Tibial artery (tissue), 4 donors: ENCODE measurements at places on chromosomes 7 and 10.

DNA sequence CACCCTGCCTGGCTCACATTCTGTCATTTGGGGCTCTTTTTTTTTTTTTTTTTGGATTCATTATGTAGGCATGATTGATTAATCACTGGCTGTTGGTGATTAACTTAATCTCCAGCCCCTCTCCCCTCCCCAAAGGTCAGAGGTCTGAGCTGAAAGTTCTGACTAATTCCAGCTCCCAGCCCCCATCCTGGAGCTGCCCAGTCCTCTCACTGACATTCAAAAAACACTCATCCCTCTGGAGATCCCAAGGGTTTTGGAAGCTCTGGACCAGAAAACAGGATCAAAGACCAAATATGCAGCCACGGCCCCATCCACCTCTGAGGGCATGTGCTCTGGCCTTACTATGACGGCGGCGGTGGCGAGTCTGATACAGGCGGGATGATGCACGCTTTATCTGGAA, 53.8 kb downstream of the RBM17 start:
- H3K27ac ChIP-seq: no peak overlapping the region
- peaks cover 3% of the 10 kb centered on the region for H3K27me3 ChIP-seq
- no peak overlapping the region for H3K4me3 ChIP-seq
- DNase-seq: no peak
- H3K4me1 ChIP-seq: no peaks in the 10 kb centered on the region
- H3K36me3 ChIP-seq: no peaks in the 10 kb centered on the region

GRCh38 chr7:27295236-27295635, 52.6 kb downstream of the EVX1 start:
- no peaks in the 10 kb centered on the region for H3K27me3 ChIP-seq
- H3K4me3 ChIP-seq: no peak overlapping the region
- no peak overlapping the region for H3K27ac ChIP-seq
- no peaks in the 10 kb centered on the region for H3K4me1 ChIP-seq

GRCh38 chr7:85638394-85638793, 451.5 kb upstream of the SEMA3D start:
- no peaks in the 10 kb centered on the region for H3K4me1 ChIP-seq
- no peak overlapping the region for H3K4me3 ChIP-seq
- no peaks in the 10 kb centered on the region for H3K36me3 ChIP-seq
- H3K27me3 ChIP-seq: no peaks in the 10 kb centered on the region
- no peak for DNase-seq

DNA sequence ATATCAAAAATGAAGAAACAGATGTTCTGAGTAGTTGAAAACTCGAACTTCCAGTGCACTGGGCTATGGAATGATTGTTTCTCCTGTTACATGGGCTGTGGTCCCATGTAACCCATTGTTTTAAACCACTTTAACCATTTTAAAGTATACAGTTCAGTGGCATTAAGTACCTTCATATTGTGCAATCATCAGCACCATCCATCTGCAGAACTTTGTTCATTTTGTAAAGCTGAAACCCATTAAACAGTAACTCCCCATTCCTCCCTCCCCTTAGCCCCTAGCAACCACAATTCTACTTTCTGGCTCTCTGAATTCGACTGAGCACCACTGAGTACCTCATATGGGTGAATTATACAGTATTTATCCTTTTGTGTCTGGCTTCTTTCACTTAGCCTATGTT, 217.4 kb downstream of the LRMDA start:
- H3K27ac ChIP-seq: no peak overlapping the region
- no peak overlapping the region for H3K4me3 ChIP-seq
- DNase-seq: no peak
- no peaks in the 10 kb centered on the region for H3K27me3 ChIP-seq

- no peak for DNase-seq
- no peak overlapping the region for H3K27ac ChIP-seq
- peaks cover 26% of the 10 kb centered on the region for H3K27me3 ChIP-seq
- H3K36me3 ChIP-seq: no peaks in the 10 kb centered on the region
- H3K4me3 ChIP-seq: no peak overlapping the region
These were observed 18.6 kb upstream of the ZNF32 start for GRCh38 chr10:43667317-43667731.

DNA sequence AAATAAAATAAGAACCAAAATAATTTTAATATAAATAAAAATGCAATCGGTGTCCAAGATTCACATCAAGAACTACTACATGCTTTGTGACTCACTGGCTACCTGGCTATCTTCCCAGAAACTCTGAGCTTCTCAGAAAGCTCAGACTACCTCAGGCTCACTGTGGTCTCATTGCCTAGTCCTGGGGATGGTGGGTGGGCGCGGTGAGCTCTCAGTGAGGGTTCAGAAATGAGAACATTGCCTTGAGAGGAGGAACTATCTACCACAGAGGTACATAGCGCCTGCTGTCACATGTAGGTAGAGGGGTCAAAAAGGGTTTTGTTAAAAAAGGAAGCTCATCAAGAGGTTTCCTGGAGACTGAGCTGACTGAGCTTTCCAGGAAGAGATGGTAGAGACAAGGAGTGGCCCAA, 108.0 kb downstream of the WDFY4 start:
- no peak overlapping the region for H3K27ac ChIP-seq
- peaks cover 12% of the 10 kb centered on the region for H3K4me1 ChIP-seq
- no peaks in the 10 kb centered on the region for H3K36me3 ChIP-seq
- no peak for DNase-seq
- no peak overlapping the region for H3K4me3 ChIP-seq

DNA sequence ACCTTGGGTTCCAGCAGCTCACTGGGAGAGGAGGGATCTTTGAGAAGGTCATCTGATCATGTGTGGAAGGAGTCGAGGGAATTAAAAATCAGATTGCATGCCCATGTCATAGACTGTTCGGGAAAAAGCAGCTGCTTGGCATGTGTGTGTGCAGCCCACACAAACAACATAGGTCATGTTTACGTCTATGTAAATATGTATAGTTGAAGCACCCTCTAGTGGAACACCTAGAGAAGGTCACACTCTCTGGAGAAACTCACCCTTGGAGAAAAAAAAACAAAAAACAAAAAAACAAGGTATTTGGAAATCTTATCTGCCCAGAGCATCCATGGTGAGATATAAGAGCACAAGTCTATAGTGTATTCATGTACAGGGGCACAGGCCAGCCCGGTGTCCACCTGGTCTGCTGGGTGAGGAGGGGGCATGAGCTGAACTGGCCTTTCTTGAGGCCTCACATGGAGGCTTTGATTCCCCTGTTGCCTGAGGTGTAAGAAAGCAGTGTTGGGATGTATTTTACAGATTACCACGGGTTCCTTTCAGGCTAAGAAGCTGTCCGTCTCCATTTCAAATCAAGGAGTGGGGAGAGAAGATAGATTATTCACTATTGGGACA, 98.0 kb downstream of the NPY start:
- no peak overlapping the region for H3K27ac ChIP-seq
- H3K4me3 ChIP-seq: no peak overlapping the region
- H3K27me3 ChIP-seq: no peaks in the 10 kb centered on the region
- no peaks in the 10 kb centered on the region for H3K4me1 ChIP-seq

GRCh38 chr10:101087965-101088364, 26.2 kb downstream of the KAZALD1 start:
- no peak for DNase-seq
- no peak overlapping the region for H3K27ac ChIP-seq
- H3K4me1 ChIP-seq: no peaks in the 10 kb centered on the region
- H3K36me3 ChIP-seq: no peaks in the 10 kb centered on the region
- H3K4me3 ChIP-seq: no peak overlapping the region

GRCh38 chr7:7221599-7222038, 39.3 kb downstream of the C1GALT1 start:
- peaks cover 9% of the 10 kb centered on the region for H3K4me1 ChIP-seq
- no peaks in the 10 kb centered on the region for H3K27me3 ChIP-seq
- DNase-seq: no peak
- no peaks in the 10 kb centered on the region for H3K36me3 ChIP-seq
- no peak overlapping the region for H3K27ac ChIP-seq

- no peaks in the 10 kb centered on the region for H3K27me3 ChIP-seq
- peaks cover 15% of the 10 kb centered on the region for H3K4me1 ChIP-seq
- H3K4me3 ChIP-seq: no peak overlapping the region
- H3K27ac ChIP-seq: no peak overlapping the region
- H3K36me3 ChIP-seq: no peaks in the 10 kb centered on the region
These were observed 2.4 kb upstream of the ESYT2 start for GRCh38 chr7:158831738-158832091.

DNA sequence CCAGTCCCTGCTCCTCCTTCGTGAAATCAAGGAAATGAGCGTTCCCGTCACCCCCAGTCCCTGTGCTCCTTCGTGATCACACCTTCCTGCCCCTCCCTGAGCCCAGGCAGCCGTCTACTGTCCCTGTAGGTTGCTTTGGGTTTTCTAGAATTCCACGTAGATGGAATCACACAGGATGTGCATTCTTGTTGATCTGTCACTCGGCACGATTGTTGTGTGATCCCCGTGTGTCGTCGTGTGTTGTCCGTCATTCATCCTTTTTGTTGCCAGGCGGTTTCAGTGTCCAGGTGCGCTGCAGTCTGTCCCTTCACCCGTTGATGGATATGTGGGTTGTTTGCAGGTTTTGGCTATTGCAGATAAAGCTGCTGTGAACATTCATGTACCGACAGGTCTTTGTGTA, 9.4 kb downstream of the MTG1 start:
- H3K27me3 ChIP-seq: no peaks in the 10 kb centered on the region
- peaks cover 42% of the 10 kb centered on the region for H3K36me3 ChIP-seq

- H3K4me1 ChIP-seq: peaks cover 51% of the 10 kb centered on the region
- H3K4me3 ChIP-seq: no peak overlapping the region
- DNase-seq: no peak
- no peaks in the 10 kb centered on the region for H3K27me3 ChIP-seq
These were observed 500.1 kb upstream of the KLF6 start for GRCh38 chr10:4285121-4285520.

DNA sequence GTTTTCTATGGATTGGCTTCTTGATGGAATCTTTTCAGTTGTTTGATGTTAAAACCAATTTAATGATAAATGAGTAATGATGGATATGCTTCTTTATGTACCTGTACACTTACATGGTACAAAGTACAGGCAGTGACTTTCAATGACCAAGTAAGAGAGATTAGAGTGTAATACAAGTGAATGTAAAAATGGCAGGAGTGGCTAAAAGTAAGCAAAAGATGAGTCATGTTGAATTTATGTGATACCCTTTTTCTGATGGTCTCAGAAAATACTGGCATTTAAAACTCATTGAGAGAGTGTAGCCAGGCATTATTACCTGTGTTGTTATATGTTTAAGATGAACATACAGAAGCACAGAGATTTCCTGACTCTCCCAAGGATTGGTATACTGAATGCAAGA, 97.1 kb downstream of the GPR85 start:
- peaks cover 5% of the 10 kb centered on the region for H3K4me1 ChIP-seq
- H3K27ac ChIP-seq: no peak overlapping the region
- H3K4me3 ChIP-seq: no peak overlapping the region
- no peak for DNase-seq
- H3K36me3 ChIP-seq: no peaks in the 10 kb centered on the region

GRCh38 chr10:120161111-120161510, 268.6 kb downstream of the SEC23IP start:
- H3K27ac ChIP-seq: no peak overlapping the region
- no peaks in the 10 kb centered on the region for H3K4me1 ChIP-seq
- no peaks in the 10 kb centered on the region for H3K36me3 ChIP-seq
- H3K4me3 ChIP-seq: no peak overlapping the region
- DNase-seq: no peak

GRCh38 chr7:133572087-133572486, 319.2 kb downstream of the EXOC4 start:
- no peak for DNase-seq
- no peaks in the 10 kb centered on the region for H3K36me3 ChIP-seq
- no peak overlapping the region for H3K27ac ChIP-seq
- no peaks in the 10 kb centered on the region for H3K4me1 ChIP-seq

GRCh38 chr7:132779164-132779563, 202.9 kb upstream of the PLXNA4 start:
- peaks cover 10% of the 10 kb centered on the region for H3K36me3 ChIP-seq
- H3K27ac ChIP-seq: no peak overlapping the region
- no peaks in the 10 kb centered on the region for H3K4me1 ChIP-seq
- H3K4me3 ChIP-seq: no peak overlapping the region
- no peaks in the 10 kb centered on the region for H3K27me3 ChIP-seq

- DNase-seq: peak; percentile 87
- H3K36me3 ChIP-seq: no peaks in the 10 kb centered on the region
- peak within 1 kb of the TSS; percentile 50 for H3K4me3 ChIP-seq
- no peaks in the 10 kb centered on the region for H3K4me1 ChIP-seq
- H3K27me3 ChIP-seq: no peaks in the 10 kb centered on the region
These were observed at the start of gene GPR158 for GRCh38 chr10:25174461-25175230. Gene GPR158 (plus strand): TSS chr10:25175001. CDS start chr10:25175421, 420 bp downstream.

GRCh38 chr7:108415821-108416536, 40.3 kb downstream of the NRCAM start:
- no peak for DNase-seq
- H3K27me3 ChIP-seq: no peaks in the 10 kb centered on the region
- H3K27ac ChIP-seq: no peak overlapping the region
- no peak overlapping the region for H3K4me3 ChIP-seq
- H3K4me1 ChIP-seq: no peaks in the 10 kb centered on the region

- H3K36me3 ChIP-seq: no peaks in the 10 kb centered on the region
- H3K27me3 ChIP-seq: no peaks in the 10 kb centered on the region
- no peak overlapping the region for H3K27ac ChIP-seq
- no peak overlapping the region for H3K4me3 ChIP-seq
- DNase-seq: no peak
These were observed 114.9 kb downstream of the BUB3 start for GRCh38 chr10:123269017-123269552.

DNA sequence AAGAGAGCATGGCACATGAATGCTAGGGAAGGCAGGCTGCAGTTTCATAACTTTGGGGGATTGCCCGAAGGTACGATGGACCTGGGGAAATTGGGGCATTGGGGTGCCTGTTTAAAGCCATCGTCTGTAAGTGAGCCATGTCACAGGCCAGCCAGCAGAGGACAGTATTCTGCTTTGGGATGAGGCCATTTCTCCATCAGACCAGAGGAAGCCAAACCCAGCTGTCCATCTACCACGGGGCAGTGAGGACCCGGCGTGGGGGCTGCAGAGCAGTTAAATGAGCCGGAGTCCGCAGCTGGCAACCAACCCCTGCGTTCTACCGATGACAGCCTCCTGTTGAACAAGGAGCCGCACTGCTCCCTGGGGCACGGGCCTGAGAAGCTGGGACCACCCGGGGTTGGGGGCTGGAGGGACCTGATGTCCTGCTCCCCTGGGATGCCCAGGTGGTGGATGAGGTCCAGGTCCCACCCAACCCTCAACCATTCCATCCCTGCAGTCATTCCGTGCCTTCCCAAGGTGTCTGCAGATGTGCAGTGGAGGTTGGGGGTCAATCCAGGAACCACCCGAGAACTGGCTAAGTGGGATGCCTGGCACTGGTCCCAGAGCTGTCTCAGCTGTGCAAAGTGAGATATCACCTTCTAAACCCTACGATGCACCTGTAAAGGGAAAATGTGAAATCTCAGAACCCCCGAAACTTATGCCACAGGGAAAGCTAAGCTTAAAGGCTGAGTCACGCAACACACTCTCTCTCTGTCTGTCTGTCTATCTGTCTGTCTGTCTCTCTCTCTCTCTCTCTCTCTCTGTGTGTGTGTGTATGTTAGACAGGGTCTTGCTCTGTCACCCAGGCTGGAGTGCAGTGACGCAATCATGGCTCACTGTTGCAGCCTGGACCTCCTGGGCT, 12.1 kb upstream of the RHBDD2 start:
- peaks cover 3% of the 10 kb centered on the region for H3K4me1 ChIP-seq
- H3K27ac ChIP-seq: no peak overlapping the region
- H3K4me3 ChIP-seq: no peak overlapping the region
- H3K27me3 ChIP-seq: no peaks in the 10 kb centered on the region

GRCh38 chr7:115476671-115477181, 553.8 kb downstream of the TFEC start:
- H3K4me1 ChIP-seq: peaks cover 9% of the 10 kb centered on the region
- H3K4me3 ChIP-seq: peak overlapping the region; percentile 39
- H3K27ac ChIP-seq: no peak overlapping the region
- H3K36me3 ChIP-seq: no peaks in the 10 kb centered on the region
- H3K27me3 ChIP-seq: peaks cover 8% of the 10 kb centered on the region
